ENCODE measurements at places on chromosomes 7 and 10.

DNA sequence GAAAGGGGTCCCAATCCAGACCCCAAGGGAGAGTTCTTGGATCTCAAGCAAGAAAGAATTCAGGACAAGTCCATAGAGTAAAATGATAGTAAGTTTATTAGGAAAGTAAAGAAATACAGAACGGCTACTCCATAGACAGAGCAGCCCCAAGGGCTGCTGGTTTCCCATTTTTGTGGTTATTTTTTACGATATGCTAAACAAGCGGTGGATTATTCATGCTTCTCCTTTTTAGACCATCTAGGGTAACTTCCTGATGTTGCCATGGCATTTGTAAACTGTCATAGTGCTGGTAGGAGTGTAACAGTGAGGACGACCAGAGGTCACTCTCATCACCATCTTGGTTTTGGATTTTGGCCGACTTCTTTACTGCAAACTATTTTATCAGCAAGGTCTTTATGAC lies 1033.4 kb downstream of the SORCS3 start:
- DNase-seq: no peak

GRCh38 chr10:36559412-36560400 lies 565.7 kb upstream of the ANKRD30A start:
- DNase-seq: no peak

GRCh38 chr7:22419488-22419887 lies 62.5 kb upstream of the RAPGEF5 start:
- DNase-seq: no peak

GRCh38 chr10:33139181-33139646 lies 181.2 kb upstream of the ITGB1 start:
- peak; percentile 55 for DNase-seq

DNA sequence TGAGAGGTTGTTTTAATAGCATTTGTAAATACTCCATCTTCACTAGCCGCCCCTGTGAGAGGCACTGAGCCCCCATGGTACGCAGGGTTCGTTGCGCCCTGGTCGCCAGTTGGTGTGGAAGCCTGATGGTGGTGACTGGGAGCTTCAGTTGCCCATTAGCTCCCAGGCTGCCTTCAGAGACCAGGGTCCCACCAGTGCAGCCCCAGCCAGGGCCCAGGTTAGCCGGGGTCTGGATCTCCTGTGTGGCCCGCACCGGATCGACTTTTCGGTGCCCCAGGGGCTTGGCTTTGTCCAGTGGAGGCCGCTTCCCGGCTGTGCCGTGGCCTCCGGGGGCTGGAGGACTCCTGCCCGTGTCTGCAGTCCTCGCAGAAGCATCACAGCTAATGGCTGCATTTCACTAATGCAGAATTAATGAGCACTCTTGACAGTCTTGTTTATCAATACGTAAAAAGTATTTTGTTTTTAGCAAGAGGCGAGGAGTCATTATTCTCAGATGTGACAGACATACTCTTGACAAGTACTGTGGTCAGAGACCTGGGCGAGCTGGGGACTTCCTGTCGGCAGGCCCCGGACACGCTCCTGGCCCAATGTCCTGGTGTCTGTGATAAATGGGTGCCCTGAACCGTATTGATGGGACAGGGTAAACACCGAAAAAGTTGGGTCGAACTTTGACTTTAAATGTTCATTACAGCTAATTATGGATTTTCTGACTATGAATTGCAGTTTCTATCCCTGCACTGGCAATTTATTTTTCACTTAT lies 99.8 kb downstream of the NKX6-2 start:
- no peak for DNase-seq

DNA sequence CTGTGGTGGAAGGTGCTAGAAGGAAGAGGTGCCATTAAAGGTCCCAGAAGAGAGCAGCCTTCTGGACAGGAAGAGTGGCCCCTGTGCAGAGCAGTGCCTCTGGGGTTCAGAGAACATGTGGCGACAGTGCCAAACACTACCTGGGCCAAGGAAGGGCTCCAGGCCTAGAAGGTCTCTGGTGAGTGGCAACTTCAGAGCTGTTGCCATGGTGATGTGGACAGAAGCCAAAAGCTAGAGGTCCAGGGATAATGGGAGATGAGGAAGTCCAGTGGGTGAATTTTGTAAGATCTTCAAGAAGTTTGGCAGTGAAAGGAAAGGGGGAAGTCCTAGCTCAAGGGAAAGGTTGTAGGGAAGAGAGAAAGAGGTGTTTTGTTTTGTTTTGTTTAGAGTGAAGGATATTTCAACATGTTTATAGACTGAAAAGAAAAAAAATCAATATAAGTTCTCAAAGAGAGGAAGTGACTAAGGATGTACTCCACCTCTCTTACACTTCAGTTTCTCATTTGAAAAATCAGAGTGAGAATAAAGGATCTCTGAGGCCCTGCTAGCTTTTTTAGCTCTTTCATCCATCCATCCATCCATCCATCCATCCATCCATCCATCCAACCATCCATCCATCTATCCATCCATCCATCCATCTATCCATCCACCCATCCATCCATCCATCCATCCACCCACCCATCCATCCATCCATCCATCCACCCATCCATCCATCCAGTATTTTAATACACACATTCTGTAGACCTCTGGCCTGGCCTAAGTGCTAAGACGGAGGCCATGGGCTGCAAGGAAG lies 77.1 kb upstream of the DUSP5 start:
- DNase-seq: no peak

- DNase-seq: no peak
Observed at GRCh38 chr10:3658766-3659165, 126.2 kb downstream of the KLF6 start.

Measured in activated T-helper 9 cell treated with anti-CD3 and anti-CD28 coated beads, Interleukin-2, amount 50 U/mL, for 16 hours (primary cell).